ENCODE measurements at places on chromosomes 6 and 20. TPM values are rescaled to one million over a fixed set of nuclear protein-coding genes. Genes with fewer than 3 reads are reported as not detected.

GRCh38 chr6:169700296-169700695 lies 1.5 kb downstream of the WDR27 start:
- no peak for DNase-seq

DNA sequence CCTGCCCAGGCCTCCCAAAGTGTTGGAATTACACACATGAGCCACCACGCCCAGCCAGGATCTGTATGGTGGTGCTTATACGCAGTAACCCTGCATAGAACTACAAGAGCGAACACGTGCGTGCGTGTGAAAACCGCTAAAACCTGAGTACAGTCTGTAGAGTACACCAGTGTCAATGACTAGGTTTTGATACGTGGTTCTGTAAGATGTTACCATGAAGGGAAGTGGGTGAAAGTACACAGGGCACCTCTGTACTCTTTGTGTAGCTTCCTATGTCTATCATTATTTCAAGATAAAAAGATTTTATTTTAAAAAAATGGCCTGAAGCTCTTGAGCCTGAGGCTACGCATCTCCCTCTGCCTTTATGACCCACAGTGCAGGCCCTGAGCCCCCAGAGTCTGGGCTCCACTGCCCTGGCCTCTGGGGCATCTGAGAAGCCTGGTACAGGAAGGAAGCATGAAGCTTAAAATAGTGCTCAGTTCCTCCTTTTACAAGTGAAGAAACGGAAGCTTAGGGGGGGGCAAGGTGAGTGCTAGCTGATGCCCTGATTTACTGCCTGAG lies 21.6 kb downstream of the LY86 start:
- no peak for DNase-seq

Gene FNDC11
- 0.48 TPM for polyA plus RNA-seq

Gene TRIM40
- not detected for polyA plus RNA-seq

DNA sequence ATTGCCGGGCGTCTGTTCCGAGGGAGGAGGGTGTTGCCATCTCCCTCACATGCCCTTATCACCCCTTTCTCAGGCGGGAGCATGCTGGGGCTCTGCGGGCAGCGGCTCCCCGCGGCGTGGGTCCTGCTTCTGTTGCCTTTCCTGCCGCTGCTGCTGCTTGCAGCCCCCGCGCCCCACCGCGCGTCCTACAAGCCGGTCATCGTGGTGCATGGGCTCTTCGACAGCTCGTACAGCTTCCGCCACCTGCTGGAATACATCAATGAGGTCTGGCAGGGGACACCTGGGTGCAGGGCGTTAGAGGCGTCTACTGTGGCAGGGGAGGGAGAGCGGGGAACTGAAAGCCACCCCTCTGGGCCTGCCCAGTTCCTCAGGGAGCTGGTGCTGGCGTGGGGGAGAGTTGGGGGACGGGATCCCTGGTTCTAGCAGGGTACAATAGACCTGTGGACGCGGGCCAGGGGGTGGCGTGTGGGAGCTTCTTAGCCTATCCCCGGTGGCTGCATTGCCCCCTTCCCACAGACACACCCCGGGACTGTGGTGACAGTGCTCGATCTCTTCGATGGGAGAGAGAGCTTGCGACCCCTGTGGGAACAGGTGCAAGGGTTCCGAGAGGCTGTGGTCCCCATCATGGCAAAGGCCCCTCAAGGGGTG lies 697 bp downstream of the PPT2 start:
- DNase-seq: no peak

DNA sequence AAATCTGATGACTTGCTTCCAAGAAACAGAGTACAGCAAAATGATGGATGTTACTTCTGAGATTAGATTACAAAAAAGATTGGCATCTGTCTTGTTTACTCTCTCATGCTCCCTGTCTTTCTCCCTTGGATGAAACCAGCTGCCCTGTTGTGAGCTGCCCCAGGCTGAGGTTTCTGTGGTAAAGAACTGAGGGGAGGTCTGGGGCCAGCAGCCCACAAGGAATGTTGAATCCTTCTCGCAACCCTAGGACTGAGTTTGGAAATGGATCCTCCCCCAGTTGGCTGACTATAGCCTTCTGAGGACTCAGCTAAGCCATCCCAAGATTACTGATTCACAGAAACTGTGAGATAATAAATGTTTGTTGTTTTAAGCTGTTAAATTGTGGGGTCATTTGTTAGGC lies 5.6 kb upstream of the HECA start:
- DNase-seq: no peak

Gene PKIB
- 4.4 TPM for polyA plus RNA-seq

Gene BMP2
- 5.0 TPM for polyA plus RNA-seq

GRCh38 chr6:44138717-44139350 lies 11.5 kb downstream of the TMEM63B start:
- DNase-seq: no peak

Gene OR2H2
- polyA plus RNA-seq: not detected

GRCh38 chr6:33273924-33274902 lies 2.3 kb downstream of the RPS18 start:
- DNase-seq: no peak

Gene FOXQ1
- polyA plus RNA-seq: 4.2 TPM

DNA sequence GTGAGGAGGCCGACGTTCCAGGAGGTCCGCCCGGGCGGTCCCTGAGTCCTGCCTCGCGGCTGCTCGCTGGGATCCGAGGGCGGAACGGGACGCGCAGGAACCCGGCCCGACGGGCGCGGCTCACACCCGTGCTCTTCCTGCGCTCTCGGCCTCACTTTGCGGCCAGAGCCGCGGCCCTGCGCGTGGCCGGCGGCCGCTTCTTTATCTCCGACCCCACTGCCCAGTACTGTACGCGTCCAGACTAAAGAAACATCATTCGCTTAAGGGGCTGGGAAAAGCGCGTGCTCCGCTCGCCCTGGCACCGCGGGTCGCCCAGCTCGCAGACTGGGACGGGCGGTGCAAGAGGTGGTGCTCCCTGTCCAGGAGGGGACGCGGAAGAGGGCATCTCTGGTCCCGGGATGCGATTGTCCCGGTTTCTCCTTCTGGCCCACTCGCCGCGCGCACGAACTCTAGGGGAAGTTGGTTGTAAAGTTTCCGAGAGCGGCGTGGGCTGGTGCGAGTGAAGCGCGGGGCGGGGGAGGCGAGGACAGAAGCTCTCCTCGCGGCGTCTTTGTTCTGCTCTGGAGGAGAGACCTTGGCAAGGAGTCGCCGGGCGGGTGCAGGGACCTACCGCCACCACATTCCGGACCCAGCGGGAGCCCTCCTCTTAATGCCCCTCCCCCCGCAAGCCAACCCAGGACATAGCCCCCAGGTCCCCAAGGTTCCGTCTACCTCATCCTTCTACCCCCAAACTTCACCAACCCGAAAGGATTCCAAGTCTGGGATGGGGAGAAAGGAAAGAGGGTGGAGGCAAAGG lies 71.0 kb downstream of the SOX4 start:
- DNase-seq: no peak

GRCh38 chr6:1605004-1605892 lies 4.5 kb upstream of the FOXC1 start:
- DNase-seq: no peak

DNA sequence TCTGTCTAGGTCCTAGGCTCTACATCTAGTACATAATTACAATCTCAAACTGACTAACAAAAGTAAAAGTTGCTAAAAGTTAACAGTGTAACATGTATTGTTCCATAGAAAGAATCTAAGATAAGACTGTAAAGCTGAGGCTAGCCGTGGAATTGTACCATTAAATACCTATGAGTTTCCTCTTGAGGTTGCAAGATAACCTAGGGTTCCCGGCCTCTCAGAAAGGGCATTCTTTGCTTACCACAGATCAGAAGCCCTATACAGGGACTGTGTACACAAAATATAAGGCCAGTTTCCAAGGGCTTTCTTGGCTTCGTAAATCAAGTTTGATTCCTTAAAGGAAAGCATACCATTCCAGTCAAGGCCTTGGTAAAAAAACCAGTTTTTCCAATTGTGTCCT lies 11.5 kb upstream of the SLC52A3 start:
- DNase-seq: no peak

Gene UST
- 6.0 TPM for polyA plus RNA-seq

- no peak for DNase-seq
These were observed 233.8 kb upstream of the SUPT3H start for GRCh38 chr6:45611491-45611890.

Gene MCHR2
- polyA plus RNA-seq: not detected

DNA sequence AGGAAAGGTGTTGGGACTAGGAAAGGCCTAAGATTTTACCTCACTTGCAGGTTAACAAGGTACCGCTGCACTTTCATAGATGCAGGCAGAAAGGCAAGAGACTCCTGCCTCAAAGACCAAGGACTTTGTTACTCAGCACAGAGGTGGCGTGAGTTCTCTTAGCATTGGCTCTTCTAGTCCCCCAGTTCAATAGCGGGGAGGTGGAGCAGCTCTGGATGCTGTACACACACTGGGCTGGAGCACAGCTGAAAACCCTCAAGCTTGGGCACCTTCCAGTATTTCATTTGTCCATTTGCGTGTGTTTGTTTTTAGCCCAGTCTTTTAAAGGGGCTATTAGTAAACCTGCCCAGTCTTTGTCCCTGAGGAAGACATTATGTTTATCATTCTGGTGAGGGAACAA lies 345.2 kb downstream of the FARS2 start:
- DNase-seq: no peak

GRCh38 chr6:16600701-16601100 lies 160.6 kb downstream of the ATXN1 start:
- no peak for DNase-seq

Gene GJA1
- 114 TPM for polyA plus RNA-seq

- DNase-seq: no peak
These were observed 28.5 kb downstream of the HLA-B start for GRCh38 chr6:31328355-31328960.

Gene UNC5CL
- 0.50 TPM for polyA plus RNA-seq

- no peak for DNase-seq
These were observed 3.1 kb downstream of the FBXL4 start for GRCh38 chr6:98944598-98945081.

DNA sequence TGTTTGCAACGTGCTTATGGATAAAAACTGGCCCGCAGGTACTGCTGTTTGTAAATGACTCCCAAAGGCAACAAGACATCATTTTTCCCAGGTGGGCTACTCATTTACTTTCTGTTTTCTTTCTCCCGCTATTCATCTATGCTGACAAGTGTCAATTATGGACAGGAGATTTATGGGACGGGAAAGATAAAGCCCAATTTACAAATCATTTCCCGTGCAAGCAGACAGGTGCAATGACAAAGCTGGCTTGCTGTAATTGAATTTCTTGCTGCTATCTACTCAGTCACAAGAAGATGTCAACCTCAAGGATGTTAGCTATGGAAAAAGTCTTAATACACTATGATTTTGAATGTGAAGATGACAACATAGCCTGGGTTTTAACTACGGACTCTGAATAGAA lies 125.5 kb downstream of the EPHA7 start:
- no peak for DNase-seq

GRCh38 chr6:140849456-140849855 lies 1283.3 kb upstream of the GJE1 start:
- no peak for DNase-seq

GRCh38 chr20:49480236-49480635 lies 2.2 kb downstream of the KCNB1 start:
- DNase-seq: no peak

DNA sequence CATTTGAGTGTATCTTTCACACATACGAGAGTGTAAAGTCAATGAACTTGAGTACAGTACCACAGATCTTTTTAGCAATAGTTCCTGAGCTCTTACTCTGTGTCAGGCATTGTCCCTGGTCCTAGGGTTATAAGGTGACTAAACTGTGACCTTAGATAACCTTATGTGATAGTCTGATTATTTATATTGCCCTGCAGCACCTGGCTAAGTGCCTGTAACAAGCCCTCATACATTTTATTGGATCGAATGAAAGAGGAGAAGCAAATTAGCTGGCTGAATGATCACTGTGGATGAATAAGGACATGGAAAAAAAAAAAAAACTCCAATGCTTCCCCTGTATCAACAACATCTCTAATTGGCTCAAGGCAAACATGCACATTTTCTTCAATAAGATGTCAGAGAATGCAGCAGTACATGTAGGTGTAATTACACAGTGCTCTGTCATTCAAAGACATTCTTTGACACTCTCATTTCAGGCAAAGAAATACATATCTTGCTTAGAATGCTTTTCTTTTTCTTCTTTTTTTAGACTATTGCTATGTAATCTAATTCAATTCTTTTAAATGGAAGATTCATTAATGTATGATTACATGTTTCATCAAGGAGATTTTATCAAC lies 153.4 kb downstream of the PHACTR1 start:
- DNase-seq: no peak

DNA sequence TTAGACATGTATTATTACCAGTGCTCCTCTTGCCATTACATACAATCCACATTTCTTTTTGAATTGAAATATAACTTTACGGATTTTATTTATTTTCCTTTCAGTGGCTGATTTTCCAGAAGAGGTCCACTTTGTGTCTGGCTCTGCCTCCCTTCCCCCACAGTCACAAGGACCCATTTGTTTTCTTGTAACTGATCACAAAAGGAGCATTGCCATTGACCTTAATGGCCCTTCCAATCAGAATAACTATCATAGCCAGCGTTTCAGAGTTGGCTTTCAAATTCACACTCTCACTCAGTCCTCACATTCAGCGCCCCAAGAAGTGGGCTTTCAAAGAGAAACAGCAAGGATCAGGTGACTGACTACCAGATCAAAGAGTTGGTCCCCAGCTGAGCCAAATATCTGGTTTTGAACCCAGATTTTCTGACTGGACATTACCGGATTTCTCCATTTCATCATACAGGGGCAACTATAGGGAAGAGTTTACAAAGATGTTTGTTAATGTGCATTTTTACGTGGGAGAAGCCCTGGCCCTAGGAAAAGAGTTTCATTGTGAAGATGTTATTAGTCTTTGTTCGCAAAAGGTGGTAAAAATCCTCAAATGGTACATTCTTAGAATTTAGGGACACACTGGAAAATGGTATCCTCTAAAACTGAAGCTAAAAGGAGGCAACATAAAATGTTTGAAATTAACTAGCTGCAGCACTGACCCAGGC lies 2.0 kb upstream of the SLC22A23 start:
- DNase-seq: no peak

Gene IMPG1
- not detected for polyA plus RNA-seq
